ENCODE measurements at places on chromosomes 6 and 20.

- no peak for DNase-seq
These were observed 501 bp downstream of the PLCG1 start for GRCh38 chr20:41137614-41138474.

DNA sequence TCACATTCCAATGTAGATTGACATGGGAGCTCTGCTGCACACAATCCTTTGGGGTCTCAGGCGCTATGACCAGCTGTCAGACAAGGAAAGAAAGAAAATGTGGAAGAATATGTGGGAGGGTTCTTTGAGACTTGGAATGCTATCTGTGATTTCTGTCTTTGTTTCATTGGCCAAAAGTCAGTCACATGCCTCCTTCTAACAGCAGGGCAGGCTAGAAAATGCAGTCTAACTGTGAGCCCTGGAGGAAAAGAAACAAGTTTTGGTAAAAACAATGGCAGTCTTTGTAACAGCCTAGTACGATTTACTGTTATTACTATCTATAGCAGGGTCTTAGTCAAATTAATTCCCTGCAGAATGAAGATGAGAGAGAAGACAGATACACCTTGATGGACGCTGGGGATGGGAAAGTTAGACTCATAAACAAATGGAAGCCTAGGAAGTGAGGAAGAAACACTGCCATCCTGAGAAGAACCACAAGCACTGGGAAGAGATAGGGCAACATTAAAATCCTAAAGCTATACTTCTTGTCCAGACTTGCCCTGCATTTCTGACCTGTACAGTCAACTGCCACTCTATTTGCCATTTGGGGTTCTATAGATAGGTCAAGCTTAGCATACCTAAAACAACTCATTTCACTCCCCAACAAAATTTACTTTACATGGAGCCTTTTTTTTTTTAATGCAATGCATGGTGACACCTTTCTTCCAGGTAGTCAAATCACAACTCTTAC is 833.0 kb downstream of the KIF16B start:
- DNase-seq = no peak

DNA sequence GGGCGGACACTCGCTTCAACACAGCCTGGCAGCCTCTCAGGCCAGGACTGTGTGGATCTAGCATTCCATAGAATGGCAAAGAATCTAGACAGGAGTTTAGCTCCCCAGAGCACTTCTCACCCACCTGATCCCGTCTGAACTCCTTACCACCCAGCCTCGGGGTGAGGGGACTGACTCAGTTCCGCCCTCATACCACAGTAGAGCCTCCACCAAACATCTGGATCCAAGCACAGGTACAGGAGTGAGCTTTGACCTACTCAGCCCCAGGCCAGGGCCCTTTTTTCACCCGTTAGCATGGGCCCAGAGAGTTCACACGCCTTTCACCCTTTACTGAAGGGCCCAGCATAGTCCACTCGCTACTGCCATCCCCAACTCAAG is 715 bp downstream of the PSMF1 start:
- DNase-seq = no peak

GRCh38 chr20:5353624-5354496 is 37.1 kb upstream of the PROKR2 start:
- DNase-seq = peak; percentile 25

- no peak for DNase-seq
These were observed 179.2 kb downstream of the PREX1 start for GRCh38 chr20:48648482-48649051.

DNA sequence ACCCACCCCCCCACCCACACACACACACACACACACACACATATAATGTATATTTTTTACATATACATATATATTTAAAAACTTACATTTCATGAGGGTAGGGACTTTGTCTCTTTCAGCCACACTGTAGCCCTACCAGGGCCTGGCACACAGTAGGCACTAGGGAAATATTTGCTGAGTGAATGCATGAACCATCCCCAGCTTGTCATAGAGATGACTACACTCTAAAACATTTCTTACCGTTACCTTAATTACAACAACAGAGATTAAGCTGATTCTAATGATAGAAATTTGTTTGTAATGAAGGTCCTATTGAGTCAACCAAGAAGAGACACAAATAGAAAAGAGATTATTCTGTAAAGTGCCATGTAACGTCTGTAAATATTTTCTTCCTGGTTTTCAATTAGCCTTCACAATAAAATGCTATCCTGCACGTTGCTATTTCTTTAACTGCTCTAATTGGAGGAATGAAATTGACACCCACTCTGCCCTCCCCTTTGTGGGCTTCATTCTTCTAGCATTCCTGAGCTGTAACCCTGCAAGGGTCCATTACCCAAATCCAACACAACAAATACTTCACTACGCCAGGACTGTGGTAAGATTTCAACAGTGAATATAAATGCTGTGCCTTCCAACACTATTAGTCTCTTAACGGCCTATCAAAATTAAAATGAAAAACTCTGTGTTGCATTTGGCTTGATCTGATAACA is 30.8 kb downstream of the SIM1 start:
- no peak for DNase-seq

DNA sequence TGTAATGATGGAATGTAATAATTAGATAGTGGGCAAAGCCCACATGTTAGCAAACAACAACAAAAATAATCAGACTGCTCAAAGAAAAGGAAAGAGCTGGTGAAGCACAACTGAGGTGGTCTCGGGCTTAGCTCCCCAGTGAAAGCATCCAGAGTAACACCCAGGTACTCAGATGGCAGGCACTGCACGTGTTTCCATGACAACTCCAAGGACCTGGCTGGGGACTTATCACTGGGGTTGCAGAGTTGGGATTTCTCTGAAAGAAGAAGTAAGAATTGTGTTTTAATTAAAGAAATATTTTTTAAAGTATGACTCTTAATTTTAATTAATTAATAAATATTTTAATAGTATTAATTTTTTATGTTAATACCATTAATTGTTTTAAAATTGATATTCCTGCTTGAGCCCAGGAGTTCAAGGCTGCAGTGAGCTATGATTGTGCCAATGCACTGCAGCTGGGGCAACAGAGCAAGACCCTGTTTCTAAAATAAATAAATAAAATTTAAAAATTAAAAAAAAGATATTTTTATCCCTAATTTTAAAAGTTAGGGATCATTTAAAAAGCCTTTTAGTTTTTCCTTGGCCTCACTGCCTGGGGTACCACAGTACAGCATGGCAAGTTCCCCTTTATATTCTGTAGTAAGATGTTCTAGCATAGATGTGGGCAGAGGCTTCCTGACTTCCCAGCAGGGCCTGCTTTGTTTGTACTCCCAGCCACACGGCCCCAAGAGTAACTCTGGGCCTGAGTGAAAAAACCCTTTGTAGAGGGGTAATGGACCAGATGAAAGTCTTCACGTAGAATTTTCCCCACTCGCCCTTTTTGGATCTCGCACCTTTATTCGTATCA is 42.2 kb upstream of the UST start:
- DNase-seq = no peak

DNA sequence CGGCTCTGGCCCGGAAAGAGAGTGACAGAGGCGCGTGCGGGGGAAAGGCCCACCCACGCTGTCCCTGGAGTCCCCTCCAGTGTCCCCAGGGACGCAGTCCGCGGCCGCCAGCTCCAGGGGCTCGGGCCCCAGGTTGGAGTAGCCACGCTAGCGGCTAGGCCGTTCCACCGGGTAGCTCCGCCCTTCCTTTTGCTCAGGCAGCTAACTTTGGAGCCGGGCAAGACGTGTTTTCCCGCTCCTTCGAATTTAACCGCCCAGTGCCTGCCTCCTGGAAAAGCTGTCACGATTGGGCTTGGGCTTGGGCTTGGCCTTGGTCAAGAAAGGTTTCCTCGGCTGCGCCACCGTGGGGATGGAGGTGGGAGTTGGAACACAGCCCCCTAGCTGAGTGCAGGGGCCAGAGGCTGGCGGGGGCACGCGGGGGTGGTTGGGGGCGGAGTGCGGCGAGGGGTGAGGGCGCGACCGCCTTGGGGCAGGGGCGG is 4.7 kb downstream of the LINC00237 start:
- no peak for DNase-seq

- no peak for DNase-seq
These were observed 113.6 kb upstream of the CCDC28A start for GRCh38 chr6:138659998-138660397.

DNA sequence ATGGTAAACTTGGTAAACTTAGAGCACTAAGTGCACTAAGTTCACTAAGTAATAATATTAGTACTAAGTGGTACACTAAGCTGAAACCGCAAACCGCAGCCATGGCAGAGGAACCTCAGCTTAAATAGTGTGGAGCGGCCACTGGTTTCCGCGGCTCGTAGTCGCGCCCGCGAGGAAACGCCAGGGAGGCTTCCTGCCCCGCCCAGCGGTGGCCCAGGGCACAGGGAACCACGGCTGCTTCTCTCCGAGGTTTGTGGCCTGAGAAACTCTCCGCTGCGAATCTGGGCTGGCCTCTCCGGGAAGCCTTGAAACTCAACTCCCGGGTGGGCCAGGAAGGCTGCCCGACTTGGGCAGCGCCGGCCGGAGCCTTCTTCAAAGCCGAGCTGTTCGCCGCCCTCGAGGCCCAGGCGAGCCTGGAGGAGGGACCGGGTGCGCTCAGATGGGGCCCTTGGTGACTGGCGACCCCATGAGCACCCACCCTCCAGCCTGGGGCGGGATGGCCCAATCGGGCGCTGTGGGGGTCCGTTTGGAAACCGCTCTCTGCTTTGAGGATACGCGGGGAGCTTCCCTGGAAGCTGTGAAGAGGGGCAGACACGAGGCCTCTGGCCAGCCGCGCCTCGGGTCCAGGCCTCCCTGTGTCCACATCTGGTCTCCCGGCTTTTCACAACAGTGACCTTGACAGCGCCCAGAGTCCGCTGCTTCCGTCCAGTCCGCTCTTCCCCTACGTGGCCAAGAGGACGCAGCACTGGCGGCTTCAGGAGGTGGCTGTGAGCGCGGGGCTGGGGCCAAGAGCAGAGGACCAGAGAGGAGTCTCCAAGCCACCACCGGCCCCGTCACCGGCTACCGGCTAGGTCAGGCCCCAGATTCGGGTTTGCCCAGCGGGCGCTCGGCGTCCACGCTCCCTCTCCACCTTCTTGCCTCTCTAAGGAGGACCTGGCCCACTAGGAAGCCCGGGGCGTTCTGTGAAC is 25.4 kb upstream of the HLA-E start:
- DNase-seq = no peak

- no peak for DNase-seq
These were observed 74.7 kb downstream of the CD83 start for GRCh38 chr6:14192216-14192788.

- no peak for DNase-seq
These were observed 493.8 kb upstream of the MANEA start for GRCh38 chr6:95083506-95083905.

DNA sequence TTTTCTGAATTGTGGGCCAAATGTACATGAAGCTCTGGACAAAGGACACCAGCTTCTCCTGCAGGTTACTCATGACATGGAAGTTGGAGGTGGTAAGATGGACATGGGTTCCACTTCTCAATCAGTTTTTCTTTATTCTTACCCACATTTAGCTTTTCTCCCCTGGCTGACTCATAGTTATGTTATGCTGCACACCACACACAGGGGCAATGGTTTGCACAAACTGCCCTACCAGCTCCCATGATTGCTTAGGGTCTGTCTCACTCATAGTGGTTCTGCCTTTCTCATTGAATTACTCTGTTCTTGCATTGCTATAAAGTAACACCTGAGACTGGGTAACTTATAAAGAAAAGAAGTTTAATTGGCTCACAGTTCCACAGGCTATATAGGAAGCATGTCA is 4.5 kb upstream of the CD109 start:
- no peak for DNase-seq

Data from skeletal muscle cell (primary cell).